ENCODE measurements at places on chromosomes 1 and 21. TPM values are rescaled to one million over a fixed set of nuclear protein-coding genes. Genes with fewer than 3 reads are reported as not detected.

DNA sequence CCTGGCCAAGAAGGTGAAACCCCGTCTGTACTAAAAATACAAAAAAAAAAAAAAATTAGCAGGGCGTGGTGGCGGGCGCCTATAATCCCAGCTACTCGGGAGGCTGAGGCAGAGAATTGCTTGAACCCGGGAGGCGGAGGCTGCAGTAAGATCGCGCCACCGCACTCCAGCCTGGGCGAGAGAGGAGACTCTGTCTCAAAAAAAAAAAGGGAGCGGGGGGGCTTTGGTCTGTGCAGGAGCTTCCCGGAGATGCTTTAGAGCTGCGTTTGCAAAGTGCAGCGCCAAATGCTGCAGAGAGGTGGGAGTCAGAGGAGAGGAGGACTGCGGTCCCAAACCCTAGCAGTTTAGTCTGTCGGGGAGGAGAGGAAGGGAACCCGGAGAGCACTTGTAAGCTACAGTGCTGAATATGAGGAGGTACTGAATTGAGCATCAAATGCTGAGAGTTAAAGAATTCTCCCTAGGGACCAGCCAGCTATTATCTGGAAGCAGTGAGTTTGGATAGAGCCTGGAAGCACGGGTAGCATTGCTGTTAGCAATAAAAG lies 569 bp downstream of the FALEC start:
- peak; percentile 35 for DNase-seq

DNA sequence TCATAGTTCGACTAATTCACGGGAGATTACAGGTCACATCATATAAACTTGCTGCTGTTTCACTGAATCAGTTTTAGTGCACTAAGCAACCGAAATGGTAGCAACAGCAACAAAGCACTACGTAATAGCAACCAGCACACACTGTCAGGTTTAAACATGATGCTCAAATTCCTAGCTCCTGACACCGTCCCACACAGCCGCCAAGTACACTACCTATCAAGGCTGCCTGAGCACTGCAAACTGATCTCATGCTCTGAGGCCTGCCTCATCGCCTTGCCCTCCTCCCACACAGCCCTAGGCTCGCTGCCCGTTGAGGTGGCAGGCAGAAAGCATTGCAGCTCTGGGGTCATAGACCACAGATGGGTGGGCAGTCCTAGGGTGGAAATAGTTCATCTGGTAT lies 12.4 kb downstream of the LAMC2 start:
- no peak for DNase-seq

Gene CYP4A11
- not detected for total RNA-seq

DNA sequence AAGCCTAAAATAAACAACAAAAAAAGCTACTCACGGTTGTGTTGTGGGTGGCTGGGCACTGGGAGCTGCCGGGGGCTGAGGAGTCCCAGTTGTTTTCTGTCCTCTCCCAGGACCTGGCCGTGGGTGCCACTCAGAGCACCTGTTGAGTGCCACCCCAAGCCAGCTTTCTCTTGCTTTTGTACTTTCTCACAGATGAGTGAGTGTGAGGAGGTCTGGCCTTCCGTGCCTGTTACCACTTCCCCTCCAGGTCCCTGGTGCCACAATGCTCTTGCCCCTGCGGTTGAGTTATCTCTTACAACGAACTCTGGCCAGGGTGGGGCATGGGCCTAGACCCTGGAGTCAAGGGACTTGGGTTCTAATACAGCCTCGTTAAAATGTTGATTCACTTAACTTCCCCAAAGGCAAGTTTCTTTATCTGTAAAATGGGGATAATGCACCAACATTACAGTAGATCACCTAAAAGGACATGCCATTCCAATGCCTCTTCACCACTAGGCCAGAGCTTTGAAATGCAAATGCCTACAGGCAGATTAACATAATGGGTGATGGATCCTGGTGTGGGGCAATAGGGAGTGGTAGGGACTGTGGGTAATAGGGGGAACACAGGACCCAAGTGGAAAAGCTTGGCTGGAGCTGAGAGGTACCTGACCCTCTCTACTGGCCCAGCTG lies at the start of gene CNR2:
CNR2 (minus strand) TSS at position 151 of the 669 bp plus-strand sequence. CDS start 37,745 bp downstream, outside the sequence.
- peak; percentile 14 for DNase-seq

Gene MORN1
- total RNA-seq, result 6.1 TPM

GRCh38 chr1:1088029-1088800 lies 14.1 kb upstream of the RNF223 start:
- no peak for DNase-seq

All from activated CD4-positive, alpha-beta T cell treated with anti-CD3 and anti-CD28 coated beads for 36 hours (primary cell).